ENCODE measurements at places on chromosomes 1 and 21. TPM values are rescaled to one million over a fixed set of nuclear protein-coding genes. Genes with fewer than 3 reads are reported as not detected.
A peak's percentile ranks its signal among the peaks of the same experiment; 100 is the strongest.

DNA sequence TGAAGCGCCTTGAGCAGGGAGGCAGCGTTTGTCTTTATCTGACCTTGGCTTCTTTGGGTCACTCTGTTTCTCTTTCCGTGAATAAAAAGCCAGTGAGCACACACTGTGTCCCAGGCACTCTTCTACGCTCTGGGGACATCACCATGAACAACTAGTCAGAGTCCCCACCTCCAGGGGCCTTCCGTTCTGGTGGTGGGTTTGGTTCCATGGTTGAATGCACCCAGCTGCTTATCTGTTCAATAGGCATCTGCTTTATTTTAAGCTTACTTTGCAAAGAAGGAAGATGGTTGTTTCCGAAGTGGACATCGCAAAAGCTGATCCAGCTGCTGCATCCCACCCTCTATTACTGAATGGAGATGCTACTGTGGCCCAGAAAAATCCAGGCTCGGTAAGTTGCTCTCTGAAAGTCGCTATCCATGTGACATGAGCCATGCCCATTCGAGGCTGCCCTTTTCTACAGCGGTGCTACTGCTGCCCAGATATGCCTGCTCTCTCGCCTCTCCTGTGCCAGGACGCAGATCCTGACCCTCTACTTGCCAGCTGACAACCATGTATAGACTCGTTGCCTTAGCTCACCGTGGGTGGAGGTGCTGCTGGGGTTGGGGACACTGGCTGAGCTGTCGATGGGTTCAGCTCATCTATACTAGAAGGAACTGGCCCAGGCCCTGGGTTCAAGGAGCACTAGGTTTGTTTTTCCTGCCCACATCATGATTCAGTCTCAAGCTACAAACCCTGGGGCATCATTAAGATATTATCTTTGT, 5.9 kb downstream of the MX1 start:
- no peak for DNase-seq

GRCh38 chr1:159184201-159184600, 12.8 kb downstream of the CADM3 start:
- no peak for DNase-seq

DNA sequence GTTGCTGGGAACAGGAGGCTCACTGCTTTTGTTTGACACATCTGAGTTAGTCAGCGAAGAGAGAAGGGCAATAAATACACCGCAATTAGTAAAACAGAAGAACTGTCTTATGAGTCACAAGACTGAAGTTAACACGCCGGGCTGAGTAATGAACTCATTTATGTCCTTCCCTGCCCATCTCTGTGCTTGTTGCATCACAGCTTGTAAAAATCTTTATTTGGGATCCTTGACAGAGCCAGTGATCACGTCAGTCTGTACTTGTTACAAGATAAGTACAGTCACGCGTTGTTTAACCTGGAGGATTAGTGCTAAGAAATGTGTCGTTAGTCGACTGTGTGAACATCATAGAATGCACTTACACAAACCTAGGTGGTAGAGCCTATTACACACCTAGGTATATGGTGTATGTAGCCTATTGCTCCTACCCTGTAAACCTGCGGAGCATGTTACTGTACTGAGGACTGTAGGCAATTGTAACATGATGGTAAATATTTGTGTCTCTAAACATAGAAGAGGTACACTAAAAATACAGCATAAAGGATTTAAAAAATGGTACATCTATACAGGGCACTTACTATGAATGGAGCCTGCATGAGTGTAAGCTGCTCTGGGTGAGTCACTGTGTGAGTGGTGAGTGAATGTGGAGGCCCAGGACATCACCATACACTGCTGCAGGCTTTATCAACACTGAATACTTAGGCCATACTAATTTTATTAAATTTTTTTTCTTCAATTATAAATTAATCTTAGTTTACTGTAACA, 272.2 kb downstream of the TNR start:
- peak; percentile 28 for DNase-seq

- no peak for DNase-seq
Observed at GRCh38 chr1:67892476-67893125, 59.3 kb upstream of the GNG12 start.

- DNase-seq: no peak
Observed at GRCh38 chr1:233636503-233636877, 22.6 kb downstream of the KCNK1 start.

DNA sequence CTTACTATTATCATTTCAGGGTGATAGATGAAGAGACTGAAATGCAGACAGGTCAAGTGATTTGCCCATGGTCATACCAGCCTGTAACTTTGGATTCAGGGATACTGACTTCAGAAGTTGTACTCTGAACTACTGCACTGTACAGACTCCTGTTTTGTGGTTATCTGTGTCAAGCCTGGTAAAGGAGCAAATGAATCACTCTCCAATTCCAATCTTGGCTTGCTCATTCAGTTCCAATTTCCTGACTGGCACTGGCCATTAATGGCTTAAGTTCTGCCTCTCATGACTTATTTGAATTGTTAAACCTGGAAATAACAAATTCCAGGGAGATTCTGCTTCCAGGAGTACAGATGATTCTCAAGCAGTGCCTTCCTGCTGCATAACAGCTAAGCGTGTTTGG, 45.4 kb upstream of the PLD5 start:
- DNase-seq: no peak

DNA sequence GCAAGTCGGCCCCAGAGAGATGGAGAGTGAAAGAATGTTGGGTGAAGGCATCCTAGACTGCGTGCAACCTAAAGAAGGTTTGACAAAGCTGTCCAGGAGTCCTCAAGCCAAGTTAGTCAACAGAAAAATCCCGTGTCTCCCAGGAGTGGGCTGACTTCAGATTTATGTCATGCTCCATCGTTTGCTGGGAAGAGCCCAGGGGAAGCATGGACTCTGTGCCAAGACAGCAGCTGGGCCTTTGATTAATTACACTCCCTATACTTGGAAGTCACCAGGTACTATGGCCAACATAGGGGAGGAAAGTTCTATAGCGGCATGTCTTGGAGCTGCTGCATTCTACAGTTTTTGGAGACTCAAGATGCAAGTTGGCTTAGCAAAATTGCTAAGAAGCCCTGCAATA, 247.4 kb downstream of the KAZN start:
- no peak for DNase-seq

DNA sequence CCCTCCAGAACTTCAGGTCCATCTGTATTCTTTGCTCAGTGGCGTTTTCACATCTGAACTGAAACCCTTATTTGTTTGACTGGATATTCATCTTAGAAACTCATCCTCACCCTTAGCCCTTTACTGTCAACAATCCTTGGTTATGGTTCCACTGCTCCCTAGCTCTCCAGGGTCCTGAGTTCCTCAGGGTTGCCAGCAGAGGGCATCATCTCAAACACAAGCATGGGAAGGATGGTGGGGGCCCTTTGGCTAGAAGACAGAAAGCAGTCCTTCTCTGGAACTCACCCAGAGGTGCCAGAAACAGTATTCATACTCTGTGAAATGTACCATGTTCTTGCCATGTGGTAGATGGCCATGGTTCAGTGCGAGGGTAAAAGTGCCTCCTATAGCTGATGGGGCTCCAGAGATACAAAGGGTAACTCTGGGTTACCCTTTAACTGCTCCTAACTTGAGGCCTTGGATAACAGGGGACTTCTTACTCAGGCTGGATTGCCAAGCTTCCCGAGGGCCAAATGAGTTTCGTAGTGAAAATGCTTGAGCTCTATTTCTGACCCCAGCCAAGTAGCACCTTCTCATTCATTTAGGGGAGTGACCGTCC, 11.3 kb downstream of the NCSTN start:
- no peak for DNase-seq

DNA sequence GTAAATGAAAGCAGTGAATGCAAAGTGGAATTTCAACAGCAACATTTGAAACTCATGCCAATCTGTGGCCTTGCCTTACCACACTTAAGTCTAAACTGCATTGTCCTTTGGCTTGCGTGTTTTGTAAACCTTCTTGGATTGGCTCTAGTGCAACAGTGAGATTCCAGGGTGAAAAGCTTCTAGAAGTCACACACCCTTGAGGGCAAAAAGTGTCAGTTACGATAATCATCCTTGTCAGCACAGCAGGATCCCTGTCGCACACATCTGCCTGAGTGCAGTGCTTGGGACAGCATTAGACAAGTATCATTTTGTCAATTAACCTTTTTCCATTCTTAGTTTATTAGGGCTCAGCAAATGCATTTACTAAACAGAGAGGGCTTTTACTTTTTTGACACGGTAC, 243.4 kb upstream of the PTBP2 start:
- DNase-seq: no peak

GRCh38 chr1:56922070-56922469, 43.7 kb downstream of the C8B start:
- DNase-seq: no peak

Gene NEK7
- 53.0 TPM for total RNA-seq

Gene ANKRD45
- not detected for total RNA-seq

Gene GNG12
- 70.0 TPM for total RNA-seq

Gene RGS7
- total RNA-seq: 0.10 TPM

Gene ADCY10
- total RNA-seq: 0.10 TPM

Gene LRRC39
- total RNA-seq: 0.26 TPM

Data from Panc1 (cell line).